Activated effector memory CD4-positive, alpha-beta T cell treated with Interleukin-2 at 50 U/mL for 16 hours (primary cell): ENCODE measurements at places on chromosomes 12 and 14.
A peak's percentile ranks its signal among the peaks of the same experiment; 100 is the strongest.

DNA sequence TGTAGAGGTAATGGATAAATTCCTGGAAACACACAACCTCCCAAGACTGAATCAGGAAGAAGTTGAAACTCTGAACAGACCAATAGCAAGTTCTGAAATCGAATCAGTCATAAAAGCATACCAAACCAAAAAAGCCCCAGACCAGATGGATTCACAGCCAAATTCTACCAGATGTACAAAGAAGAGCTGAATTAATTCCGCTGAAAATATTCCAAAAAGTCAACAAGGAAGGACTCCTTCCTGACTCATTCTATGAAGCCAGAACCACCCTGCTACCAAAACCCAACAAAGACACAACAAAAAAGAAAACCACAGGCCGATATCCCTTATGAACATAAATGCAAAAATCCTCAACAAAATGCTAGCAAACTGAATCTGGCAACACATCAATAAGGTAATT is 81.5 kb downstream of the SLC38A4 start:
- no peak for DNase-seq

GRCh38 chr12:20099395-20100183 is 268.7 kb upstream of the PDE3A start:
- no peak for DNase-seq

DNA sequence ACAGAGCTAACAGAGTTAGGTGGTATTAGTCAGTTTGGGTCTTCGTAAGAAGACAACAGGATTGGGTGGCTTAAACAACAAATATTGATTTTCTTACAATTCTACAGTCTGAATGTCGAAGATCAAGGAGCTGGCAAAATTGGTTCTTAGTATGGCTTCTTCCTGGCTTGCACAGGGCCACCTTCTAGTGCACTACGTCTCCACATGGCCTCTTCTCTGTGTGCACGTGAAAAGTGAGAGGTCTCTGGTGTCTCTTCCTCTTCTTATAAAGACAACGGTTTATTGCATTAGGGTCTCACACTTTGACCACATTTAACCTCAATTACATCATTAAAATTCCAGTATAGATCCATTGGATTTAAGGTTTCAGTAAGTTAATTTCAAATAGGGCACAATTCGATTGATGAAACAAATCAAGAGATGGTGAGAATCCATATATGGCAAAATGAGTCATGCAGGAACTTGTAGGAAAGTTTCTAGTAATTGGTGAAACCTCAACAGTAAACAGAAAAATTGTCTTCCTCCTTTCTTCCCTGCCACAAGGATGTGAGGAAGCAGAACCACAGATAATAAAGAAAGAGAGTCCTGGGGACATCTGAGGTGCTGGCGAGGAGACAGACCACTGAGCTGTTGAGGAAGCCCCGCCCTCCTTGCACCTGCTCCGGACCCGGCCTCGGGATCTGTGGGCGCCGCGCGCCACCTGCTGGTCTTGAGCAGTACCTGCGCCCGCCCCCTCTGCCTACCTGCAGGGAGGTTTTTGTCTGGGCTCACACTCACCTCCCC is 846.7 kb downstream of the TMEM121 start:
- DNase-seq, result peak; percentile 66

DNA sequence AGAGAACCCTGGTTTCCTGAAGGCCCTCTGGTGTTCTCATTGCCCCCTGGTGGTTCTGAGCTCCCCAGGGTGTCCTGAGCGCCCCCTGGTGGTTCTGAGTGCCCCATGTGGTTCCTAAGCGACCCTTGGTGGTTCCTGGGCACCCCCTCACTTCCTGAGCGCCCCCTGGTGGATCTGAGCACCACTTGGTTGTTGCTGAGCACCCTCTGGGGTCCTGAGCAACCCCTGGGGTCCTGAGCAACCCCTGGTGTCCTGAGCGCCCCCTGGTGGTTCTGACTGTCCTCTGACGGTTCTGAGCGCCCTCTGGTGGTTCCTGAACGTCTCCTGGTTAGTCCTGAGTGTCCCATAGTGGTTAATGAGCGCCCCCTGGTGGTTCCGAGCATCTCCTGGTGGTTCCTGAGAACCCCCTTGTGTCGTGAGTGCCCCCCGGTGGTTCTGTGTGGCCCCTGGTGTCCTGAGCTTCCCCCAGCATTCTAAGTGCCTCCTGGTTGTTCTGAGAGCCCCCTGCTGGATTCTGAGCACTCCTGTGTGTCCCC is 568.3 kb downstream of the TMEM121 start:
- peak; percentile 20 for DNase-seq

- no peak for DNase-seq
Observed at GRCh38 chr12:84791444-84791843, 121.2 kb downstream of the SLC6A15 start.

- no peak for DNase-seq
Observed at GRCh38 chr12:2998789-2999264, 39.6 kb downstream of the TEAD4 start.

DNA sequence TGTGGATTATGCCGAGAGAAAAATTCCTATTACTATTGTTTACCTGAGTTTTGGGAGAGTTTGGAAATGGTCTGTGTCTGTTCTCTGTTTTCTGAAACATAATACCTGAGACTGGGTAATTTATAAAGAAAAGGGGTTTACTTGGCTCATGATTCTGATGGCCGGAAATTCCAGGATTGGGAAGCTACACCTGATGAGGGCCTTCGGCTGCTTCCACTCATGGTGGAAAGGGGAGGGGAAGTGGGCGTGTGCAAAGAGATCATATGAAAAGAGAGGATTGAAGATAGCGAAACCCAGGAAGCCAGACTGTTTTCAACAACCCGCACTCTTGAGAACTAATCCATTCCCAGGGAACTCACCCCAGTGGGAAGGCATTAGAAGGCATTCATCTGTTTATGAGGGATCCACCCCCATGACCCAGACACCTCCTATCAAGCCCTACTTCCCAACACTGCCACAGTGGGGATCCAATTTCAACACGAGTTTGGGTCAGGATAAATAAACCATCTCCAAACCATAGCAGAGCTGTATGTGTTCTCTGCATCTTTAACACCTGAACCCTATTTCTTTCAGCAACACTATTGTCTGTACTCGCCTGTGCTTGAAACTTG is 51.1 kb downstream of the APAF1 start:
- DNase-seq, result no peak

DNA sequence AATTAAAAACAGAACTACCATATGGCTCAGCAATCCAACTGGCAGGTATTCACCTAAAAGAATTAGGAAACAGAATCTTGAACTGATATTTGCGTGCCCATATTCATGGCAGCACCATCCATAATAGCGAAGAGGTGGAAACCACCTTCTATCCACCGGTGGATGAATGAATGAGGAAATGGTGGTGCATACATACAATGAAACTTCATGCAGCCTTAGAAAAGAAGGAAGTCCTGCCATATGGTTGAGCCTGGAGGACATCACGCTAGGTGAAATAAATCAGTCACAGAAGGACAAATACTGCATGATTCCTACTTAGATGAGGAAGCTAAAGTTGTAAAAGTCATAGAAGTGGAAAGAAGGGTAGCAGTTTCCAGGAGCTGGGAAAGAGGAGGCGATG is 6.6 kb downstream of the TCL1A start:
- DNase-seq, result no peak

- no peak for DNase-seq
Observed at GRCh38 chr12:52057638-52058576, 6.7 kb downstream of the NR4A1 start.

GRCh38 chr12:85076688-85077430 is 40.7 kb downstream of the LRRIQ1 start:
- DNase-seq, result no peak

DNA sequence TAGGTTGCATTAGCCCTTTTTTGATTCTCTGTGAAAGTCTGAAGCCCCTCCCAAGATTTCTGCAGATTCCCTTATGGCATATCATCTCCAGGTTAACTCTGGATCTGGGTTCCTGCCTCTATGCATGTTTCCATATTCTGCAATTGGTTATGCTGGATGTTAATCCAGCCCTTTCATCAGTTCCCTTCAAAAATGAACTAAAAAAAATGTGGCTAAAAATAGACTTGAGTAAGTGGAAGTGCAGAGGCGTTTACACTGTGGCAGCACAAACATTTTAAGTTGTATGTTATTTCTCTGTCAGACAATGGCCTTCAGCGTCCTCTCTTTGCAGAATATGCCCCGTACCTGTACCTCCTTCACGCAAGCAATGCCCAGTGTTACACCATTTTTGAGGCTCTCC is 11.4 kb downstream of the MGST1 start:
- DNase-seq, result no peak

DNA sequence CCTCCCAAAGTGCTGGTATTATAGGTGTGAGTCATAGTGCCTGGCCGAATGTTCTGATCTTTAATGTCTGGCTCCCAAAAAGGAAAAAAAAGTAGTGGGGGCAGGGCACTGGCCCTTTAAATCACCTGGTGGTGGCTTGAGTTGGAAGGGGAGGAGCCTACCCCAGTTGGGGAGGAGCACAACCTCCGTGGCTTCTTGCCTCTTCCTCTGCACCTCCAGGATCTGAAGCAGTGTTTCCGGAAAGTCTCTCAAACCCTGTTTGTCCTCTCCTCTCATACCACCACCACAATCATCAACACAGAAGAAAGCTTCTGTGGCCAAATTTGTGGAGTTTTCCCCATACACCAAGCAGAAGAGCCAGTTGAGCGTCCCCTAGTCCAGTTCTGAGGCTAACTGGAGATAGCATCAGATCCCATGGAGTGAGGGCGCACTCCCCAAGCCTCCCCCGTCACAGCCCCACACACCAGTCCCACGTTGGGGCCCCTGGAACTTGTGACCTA is 24.3 kb upstream of the RCOR1 start:
- DNase-seq, result peak; percentile 37

DNA sequence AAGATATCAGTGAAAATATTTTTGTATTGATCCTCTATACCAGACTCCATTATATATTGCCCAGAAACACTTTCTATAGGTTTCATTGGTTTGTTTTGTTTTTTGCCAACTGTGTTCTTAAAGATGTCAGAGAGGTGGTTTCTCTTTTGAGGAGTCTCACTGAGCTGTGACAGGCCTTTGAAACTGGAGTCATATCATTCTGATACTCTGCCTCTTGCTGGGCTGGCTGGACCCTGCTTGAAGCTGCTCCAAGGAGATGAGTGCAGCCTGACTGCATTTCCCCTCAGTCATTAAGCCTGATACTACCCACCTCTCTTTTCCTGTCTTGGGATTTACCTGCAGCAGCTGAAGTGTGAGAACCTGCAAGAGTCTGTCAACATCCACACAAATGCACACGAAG is 16.4 kb upstream of the TAS2R30 start:
- no peak for DNase-seq

DNA sequence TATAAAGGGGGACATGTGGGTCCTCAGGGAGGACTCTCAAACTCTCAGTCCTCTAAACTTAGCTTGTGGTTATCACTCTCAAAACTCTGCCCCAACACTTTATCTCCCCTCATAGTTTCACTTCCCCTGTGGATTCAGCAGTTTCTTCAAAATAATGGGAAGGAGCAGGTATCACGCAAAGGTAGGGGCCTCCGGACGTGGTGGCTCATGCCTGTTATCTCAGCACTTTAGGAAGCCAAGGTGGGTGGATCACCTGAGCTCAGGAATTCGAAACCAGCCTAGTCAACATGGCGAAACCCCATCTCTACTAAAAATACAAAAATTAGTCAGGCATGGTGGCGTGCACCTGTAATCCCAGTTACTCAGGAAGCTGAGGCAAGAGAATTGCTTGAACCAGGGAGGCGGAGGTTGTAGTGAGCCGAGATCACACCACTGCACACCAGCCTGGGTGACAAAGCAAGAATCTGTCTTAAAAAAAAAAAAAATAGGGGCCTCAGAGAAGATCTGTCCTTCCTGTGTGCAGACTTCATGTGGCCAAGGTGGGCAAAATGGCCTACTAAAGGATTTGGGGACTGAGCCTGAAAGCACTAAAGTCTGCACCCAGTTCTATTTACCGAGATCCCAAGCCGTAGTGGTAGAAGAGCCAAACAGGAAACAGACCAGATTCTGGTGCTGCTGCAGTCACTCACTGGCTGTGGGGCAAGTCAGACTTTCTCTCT is 6.4 kb downstream of the ITGB7 start:
- DNase-seq, result no peak

DNA sequence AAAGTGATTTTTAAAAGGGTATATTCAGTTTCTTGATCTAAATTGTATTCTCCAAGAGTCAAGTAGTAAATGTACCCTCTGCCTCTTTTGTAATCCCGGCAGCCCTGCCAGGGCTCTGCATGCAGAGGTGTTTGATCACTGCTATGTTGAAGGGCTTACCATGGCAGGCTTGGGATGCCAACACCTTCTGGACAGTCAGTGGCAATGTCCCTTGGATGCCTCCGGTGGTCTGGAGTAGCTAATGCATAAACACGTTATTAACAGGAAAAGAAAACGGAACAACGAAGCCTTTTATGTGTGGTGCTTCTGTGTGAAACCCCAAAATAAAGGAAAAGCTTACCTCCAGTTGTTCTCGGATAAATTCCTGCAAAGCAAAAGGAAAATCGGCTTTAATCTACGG is 19.9 kb downstream of the EIF2B2 start:
- no peak for DNase-seq

- no peak for DNase-seq
Observed at GRCh38 chr14:77986773-77987172, 183.4 kb upstream of the NRXN3 start.

DNA sequence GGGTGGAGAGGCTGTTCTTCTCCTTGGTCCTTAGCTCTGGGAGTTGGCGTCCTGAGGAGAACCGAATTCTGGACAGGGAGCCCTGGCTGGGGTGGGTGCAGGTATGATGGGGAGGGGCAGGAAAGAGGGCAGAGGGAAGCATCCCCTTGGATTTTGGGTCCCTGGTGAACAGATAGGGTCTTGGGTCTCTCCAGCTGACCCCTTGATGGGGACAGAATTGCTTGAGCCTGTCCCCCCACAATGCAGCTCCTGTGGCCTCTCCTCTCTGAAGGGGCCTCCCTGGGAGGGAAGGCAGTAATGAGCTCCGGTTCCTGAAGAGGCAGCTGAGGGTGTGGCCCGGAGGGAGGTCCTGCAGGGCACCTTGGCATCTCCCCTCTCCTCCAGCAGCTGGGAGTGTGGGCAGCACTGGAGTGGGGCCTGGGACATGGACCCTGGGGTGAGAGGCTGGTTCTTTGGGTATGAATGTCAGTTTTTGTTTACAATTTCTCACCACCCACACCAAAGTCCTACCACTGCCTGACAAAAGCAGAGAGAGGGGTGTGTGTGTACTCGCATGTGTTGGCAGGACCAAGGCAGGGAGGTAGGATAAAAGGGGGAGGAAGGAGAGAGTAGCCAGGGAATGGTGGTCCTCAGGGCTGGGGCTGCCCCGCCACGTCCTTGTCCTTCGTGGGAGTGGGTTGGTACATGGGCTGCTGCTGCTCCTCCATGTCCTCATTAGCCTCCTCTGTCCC is 7.7 kb upstream of the CEBPE start:
- no peak for DNase-seq

GRCh38 chr12:50979369-50980052 is 27.2 kb downstream of the HIGD1C start:
- DNase-seq, result no peak

GRCh38 chr12:108187831-108188230 is 58.7 kb downstream of the WSCD2 start:
- no peak for DNase-seq

GRCh38 chr12:54240129-54240528 is 39.8 kb downstream of the CBX5 start:
- no peak for DNase-seq
